ENCODE measurements at places on chromosomes 1 and 21.

DNA sequence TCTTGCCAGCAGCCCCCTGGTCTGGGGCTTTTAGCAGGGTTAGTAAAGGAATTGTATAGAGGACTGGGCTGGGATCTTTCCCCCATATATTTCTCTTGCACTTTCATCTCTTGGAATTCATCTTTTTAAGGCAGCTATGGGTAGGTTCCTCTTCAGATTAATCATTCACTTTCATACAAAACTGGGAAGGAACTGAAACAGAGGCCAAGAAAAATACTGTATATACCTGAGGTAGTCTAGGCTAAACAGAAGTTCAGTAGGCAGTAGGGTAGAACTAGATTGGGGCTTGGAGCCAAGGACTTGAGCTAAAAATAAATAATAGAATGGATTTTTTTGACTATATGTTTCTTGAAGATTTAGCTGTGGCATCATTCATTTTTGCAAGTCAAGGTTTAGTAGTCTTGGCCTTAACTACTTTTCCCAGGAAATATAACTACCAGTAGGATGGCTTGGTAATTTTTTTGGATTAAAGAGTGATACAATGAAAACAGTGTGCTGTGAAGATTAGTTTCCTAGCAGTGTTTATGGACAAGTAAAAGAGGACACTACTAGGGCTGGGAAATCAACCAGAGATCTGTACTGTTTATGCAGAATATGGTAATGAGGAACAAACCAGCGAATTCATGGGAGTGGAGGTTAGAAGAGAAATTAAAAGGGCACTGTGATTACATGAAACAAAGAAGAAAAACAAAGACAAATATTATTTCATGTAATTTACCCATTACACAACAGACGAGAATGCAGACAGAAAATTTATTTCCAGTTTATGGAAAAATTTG is 50.9 kb upstream of the PTGS2 start:
- no peak for DNase-seq

DNA sequence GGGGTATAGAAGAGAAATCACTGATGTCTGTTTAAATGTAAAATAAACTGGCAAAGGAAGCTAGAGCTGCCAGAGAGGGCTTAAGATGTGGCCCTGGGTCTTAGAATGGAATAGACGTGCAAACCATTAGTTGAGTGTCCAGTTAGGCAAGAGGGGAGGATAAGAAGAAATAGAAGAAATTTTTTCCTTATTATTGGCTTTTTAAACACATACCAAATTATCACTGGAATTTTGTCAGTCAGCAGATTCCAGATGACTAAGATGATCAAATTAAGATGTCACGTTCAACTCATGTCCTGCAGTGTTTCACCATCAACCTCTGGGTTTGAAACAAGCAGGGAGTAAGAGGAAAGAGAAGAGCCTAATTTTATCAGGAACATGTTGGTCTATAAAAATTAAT is 71.6 kb upstream of the C1orf21 start:
- DNase-seq: no peak

DNA sequence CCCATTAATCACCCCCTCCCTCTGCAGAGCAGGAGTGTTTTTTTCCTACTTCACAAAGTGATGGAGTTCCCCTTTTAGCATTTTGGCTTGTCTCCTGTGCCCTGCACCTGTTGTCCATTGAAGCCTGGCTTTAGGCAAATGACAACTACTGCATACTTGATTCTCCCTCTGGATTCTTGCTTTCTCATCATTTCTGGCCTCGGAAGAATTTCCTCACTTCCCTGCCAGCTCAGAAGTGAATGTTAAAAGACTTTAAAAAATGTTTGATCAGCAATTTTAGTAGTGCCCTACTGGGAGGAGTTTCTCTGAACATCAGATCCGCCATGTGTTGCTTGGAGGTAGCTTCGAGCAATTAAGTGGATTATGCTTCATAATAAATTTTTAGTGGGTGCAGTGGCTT is 28.1 kb downstream of the RCOR3 start:
- DNase-seq: no peak

- no peak for DNase-seq
Observed at GRCh38 chr1:35164893-35165292, 28.1 kb downstream of the SFPQ start.

GRCh38 chr1:197599789-197600188 is 175.5 kb downstream of the DENND1B start:
- DNase-seq: no peak

- no peak for DNase-seq
Observed at GRCh38 chr1:45730780-45731319, 19.6 kb downstream of the IPP start.

DNA sequence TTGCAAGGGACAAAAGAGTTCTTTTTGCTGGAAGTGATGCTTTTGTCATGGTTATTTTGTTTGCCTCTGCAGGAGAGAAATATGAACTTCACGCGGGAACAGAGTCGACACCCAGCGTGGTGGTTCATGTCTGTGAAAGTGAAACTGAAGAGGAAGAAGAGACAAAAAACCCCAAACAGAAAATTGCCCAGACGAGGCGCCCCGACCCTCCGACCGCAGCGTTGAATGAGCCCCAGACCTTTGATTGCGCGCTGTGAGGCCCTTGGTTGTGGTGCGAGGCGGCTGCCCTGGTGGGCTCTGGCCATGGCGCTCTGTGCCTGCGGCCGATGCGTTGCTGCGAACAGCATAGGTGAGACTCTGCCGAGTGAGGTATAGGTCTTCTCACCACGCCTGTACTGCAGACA is 20.9 kb upstream of the NCMAP start:
- no peak for DNase-seq

- no peak for DNase-seq
Observed at GRCh38 chr1:170568197-170568596, 36.2 kb downstream of the GORAB start.

GRCh38 chr1:227913764-227914721 is 33.7 kb downstream of the WNT9A start:
- DNase-seq: no peak

GRCh38 chr1:184524248-184524647 is 137.4 kb downstream of the C1orf21 start:
- no peak for DNase-seq

DNA sequence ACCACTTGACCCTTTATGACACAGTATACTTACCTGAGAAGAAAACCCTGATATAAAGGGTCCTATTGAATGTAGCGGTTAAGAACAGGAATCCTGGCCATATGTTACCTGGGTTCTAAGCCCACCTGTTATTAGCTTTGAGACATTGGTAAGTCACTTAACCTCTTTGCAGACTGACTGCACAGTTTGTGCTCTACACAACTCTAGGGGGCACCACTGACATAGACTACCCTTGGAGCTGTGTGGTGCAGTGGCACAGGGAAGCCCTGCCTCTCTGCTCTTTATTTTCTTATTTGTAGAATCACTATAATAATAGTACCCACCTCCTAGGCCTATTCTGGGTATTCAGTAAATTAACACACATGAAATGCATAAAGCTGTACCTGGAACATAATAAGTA is 165.6 kb downstream of the C1orf94 start:
- DNase-seq: no peak

- no peak for DNase-seq
Observed at GRCh38 chr1:77313491-77313890, 31.7 kb downstream of the AK5 start.

- no peak for DNase-seq
Observed at GRCh38 chr1:223346311-223346710, 17.7 kb downstream of the SUSD4 start.

DNA sequence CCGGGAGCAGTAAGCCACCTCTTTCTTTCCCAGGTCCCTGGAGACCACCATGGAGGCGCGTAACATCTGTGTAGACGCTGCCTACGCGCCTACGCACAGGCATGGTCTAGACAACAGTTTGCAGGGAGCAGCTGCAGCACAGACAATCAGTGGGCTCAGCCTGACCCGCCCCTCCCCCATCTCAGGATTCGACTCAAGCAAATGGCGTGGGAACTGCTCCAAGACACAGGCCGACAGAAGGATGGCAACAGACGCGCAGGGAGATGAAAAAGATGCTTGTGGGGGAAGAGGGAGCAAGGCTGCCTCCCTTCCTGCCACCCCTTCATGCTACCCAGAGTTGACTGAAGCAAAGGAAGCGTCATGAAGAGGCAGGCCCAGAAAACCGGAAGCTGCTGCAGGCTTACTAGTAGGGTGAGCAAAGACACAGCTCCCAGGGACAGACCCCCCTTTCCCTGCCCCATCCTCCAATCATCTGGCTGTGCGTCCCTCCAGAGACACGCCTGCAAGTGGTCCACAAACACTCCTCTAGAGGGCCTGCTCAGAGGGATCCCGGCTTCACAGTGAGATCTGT is 19.5 kb downstream of the STK40 start:
- DNase-seq: no peak

- DNase-seq: no peak
Observed at GRCh38 chr1:157626099-157626498, 28.2 kb upstream of the FCRL4 start.
